ENCODE measurements at places on chromosomes 7 and 10.

- no peak for DNase-seq
Observed at GRCh38 chr10:10078446-10078845, 939.2 kb upstream of the CELF2 start.

- DNase-seq = no peak
Observed at GRCh38 chr10:3782451-3783315, 2.3 kb downstream of the KLF6 start.

DNA sequence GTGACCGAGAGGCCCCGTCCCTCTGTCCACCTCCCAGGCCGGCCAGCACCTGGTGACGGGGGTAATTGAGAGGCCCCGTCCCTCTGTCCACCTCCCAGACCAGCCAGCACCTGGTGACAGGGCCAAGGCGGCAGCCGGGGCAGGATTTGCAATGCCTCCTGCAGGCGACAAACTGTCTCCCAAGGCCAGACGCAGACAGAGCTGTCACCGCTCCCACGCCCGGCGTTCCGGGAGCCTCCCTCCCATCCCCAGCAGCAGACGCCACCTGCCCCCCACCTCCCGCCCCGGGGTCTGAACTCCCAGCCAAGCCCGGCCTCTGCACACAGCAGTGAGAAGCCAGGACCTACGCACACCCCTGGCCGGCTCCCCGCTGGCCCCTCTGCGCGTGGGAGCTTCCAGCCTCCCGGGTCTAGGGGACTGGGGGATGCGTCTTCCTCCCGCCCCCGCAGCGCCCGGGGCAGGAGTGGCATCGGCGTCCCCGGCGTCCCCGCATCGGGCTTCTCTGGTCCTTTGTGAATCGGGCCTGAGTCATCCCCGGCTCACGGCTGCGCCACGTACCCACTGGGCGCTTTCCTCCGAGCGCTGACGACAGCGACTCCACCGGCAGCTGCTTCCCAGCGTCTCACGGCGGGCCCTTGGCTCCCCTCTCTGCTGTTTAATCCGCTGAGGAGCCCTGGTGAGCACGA lies 95.1 kb upstream of the DIP2C start:
- DNase-seq = peak; percentile 70

DNA sequence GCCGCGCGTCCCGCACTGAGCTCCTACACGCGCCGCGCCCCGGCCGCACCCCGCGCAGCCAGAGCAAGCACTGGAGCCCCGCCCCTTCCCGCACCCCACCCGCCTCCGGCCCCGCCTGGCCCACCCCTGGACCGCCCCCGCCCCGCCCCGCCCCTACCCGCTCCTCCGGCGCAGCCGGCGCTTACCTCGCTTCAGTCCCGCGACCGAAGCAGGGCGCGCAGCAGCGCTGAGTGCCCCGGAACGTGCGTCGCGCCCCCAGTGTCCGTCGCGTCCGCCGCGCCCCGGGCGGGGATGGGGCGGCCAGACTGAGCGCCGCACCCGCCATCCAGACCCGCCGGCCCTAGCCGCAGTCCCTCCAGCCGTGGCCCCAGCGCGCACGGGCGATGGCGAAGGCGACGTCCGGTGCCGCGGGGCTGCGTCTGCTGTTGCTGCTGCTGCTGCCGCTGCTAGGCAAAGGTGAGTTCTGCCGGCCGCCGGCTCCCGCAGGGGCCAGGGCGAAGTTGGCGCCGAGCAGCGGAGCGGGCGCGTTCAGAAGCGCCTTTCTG lies at the start of gene RET:
RET (plus strand) TSS at position 194 of the 545 bp plus-strand sequence; CDS start at position 384, 190 bp downstream.
- DNase-seq = no peak

DNA sequence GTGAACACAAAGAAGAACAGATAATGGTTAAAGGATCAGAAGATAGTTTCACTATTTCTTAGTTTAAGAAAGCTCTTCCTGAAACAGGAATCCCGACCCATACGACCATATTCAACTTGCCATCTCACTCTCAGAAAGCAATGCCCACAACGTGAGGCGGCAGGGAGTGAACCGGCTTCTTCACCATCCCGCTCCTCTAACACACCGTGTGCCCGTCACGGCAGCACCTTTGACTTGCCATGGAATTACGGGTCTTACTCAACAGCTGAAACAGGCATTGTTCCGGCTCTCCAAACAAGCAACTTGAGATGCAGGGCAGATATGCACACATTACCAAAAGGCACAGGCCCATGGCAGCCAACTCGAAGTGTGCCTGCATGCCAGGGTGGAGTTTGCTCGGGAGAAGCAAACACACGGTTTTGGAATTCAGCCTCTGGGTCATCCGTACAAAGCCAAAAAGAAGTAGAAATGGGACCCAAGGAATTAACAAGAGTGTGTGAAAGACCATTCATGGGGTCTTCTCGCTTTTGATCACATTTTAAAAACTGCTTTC lies 293.6 kb downstream of the DNAJB6 start:
- DNase-seq = no peak

DNA sequence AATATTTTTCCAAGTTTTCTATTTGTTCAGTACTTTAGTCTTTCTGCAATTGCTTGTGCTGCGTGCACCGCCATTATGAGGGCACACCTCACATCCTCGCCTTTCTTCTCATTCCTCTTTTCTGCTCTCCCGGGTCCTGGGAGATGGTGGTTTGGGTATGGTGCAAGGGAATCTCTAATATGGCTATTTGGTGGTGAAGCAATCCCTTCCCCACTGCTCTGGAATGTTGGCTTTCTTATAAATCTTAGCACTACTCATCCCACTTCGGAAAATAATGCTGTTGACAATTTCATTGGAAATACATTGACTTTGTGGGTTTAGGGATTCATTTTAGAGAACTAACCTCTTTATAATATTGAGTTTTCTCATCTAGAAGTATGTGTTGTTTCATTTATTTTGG lies 1.9 kb upstream of the GCK start:
- no peak for DNase-seq

DNA sequence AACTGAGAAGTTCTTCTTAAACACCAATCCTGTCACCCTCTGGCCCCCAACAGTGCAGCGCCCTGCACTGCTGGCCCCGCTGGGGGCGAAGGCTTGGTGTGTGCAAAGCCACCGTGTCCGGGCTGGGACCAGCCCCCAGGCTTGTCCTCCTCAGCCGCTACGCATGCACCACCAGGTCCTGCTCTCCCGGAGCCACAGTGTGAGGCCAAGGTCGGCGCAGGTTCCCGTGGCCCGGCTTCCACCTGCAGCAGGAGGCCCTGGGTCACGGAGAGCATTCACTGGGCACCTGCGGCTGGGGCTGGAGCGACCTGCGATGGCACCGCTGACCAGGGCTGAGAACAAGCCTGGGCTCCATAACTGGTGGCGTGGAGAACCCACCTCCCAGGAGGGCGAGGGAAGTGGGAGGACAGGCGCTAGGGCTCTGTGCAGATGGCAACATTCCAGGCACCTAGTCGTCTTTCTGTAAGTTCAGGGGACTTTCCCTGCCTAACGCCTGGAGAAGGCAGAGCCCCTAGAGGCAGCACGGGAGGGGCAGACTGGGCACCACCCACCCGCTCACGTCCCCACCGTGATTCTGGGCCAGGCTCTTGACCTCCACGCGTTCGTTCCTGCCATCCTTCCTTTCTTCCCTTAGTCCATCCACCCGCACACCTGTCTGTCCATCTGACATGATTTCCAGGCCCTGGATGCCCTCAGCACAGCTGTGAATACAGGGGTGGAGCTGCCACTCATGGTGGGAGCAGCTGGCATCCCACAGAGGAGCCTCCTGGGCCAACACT lies 271.6 kb downstream of the ELFN1 start:
- no peak for DNase-seq

DNA sequence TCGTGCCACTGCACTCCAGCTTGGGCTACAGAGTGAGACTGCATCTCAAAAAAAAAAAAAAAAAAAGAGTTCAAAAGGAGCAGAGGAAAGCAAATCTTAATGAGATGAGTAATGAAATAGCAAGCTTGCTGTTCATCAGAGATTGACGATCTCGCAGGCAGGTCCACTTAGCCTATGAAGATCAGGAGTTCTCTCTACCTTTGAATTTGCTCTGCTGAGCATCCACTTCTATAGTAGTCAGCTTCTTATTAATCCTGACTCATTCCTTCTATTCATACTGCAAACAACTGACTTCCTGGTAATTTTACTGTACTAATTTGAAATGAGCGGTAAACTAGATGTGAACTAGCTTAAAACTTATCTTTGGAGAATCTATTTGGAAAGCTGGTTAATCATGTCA lies 1014.6 kb downstream of the GATA3 start:
- no peak for DNase-seq

DNA sequence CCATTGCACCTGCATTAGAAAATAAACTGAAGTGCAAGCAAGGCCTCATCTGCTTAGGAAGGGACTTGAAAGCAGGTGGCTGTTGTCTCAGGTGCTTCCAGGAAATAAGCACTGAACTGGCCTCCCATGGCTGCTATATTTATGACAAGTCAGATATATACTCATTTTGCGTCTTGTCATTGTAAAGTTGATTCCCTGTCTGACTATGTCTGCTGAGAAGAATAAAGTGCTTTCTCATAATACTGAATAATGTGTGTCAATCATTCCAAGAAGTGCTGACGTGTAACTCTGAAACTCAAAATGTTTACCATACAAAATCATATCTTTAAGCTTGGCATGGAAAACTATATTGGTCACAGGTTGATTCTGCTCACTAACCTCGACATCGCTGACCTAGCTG lies 44.9 kb upstream of the SVOPL start:
- DNase-seq = no peak

- peak; percentile 99 for DNase-seq
Observed at GRCh38 chr10:71850743-71851464, at the start of gene PSAP. PSAP (minus strand) TSS chr10:71851251; CDS start chr10:71851221, 30 bp downstream.

DNA sequence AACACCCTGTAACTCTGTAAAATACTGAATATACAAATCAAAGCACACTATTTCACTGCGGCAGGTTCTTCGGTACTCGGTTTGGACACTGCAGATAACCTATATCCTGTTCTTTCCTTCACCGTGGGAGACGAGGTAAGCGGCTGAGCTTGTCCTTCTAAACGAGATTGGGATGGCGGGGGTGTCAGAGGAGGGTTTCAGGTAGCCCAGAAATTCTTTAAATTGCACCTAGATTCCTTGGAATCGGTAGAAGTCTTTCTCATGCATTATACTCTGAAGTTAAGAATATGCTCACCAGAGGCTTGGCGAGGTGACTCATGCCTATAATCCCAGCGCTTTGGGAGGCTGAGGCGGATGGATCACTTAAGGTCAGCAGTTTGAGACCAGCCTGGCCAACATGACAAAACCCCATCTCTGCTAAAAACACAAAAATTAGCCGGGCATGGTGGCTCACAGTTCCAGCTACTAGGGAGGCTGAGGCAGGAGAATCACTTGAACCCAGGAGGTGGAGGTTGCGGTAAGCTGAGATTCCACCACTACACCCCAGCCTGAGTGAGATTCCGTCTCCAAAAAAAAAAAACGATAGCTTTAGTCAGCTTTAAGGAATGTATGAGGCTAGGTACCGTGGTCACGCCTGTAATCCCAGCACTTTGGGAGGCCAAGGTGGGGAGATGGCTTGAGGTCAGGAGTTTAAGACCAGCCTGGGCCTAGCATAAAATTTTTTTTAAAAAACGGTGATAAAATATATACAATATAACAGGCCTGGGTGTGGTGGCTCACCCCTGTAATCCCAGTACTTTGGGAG lies 10.1 kb upstream of the LAT2 start:
- DNase-seq = no peak

- no peak for DNase-seq
Observed at GRCh38 chr7:99557940-99558305, 519 bp upstream of the ZNF655 start.

GRCh38 chr7:26592011-26592410 lies 272.4 kb downstream of the SKAP2 start:
- DNase-seq = no peak

- no peak for DNase-seq
Observed at GRCh38 chr7:55515569-55516279, 56.6 kb downstream of the VOPP1 start.

DNA sequence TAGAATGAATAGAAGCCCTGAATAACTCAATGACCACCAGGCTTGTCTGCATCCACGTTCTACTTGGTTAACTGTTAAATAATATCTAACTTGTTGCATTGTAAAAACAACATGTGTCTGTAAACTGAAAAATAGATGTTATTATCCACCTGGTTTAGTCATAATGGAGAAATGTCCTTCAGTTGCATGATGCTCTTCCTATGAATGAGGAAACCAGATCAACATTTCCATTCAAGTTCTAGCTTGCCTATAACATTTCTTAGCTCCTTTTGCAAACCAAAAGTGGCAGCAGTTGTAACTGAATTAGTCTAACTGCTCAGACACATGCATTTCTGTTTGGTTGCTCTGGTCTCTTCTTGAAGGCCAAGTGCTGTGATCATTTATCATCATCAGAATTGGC lies 62.9 kb upstream of the BET1 start:
- no peak for DNase-seq

DNA sequence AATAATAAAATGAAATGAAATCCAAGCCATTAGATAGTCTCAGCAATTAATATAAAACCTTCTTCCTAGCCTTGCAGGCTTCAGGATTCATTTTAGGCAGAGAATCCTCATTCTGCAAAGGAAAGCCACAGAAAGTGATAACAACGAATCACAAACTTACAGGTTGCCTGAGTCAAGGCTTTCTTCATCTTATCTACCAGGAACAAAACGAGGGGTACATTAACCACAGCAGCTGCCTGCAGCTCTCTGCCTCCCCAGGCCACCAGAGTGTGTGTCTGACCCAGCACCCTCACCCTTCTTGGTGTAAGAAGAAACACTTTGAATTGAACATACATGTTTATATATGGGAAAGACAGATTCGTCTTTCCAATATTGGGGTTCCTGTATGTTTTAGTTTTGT lies 12.5 kb upstream of the TNS3 start:
- no peak for DNase-seq

DNA sequence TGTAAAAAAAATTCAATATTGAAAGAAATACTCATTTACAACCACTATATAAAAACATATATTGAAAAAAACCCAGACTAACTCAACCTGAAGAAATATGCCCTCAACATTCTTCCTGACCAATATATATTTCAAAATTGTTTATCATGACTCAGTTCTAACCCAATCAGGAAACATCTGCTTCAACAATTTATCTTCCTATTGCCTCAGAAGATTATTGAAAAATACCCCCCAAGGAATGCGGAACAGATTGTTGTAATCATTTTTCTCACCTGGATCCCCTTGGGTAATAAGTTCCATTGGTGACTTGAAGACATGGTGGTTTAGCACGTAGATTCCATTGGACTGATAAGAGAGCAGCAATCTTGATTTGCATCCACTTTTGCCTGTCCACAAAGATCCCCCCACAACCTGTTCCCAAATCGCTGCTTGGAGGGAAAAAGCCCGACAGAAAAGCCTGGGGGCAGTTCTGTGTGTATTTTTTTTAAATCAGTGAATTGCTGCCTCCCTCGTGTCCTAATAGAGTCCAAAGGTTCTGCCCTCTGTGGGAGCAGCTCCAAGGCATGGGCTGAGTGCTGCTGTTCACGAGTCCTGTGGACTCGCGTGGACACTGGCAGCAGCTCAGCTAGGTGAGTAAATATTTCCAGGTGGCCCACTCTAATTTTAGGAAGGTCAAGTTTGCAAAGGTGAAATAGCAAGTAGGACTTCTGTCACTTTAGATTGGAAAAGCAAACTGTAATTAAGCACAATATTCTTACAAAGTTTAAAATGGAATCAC lies 5.9 kb upstream of the INHBA start:
- no peak for DNase-seq

- no peak for DNase-seq
Observed at GRCh38 chr7:97089771-97090170, 27.7 kb upstream of the SDHAF3 start.

- no peak for DNase-seq
Observed at GRCh38 chr7:30788640-30789333, 17.6 kb downstream of the MINDY4 start.

Data from stimulated activated CD8-positive, alpha-beta memory T cell treated with anti-CD3 and anti-CD28 coated beads, Interleukin-15, amount 100 ng/mL, for 48 hours (primary cell).